Stimulated activated CD4-positive, alpha-beta T cell treated with anti-CD3 and anti-CD28 coated beads, TNF-alpha, amount 100 ng/mL, for 48 hours (primary cell): ENCODE measurements at places on chromosomes 5 and 9.

DNA sequence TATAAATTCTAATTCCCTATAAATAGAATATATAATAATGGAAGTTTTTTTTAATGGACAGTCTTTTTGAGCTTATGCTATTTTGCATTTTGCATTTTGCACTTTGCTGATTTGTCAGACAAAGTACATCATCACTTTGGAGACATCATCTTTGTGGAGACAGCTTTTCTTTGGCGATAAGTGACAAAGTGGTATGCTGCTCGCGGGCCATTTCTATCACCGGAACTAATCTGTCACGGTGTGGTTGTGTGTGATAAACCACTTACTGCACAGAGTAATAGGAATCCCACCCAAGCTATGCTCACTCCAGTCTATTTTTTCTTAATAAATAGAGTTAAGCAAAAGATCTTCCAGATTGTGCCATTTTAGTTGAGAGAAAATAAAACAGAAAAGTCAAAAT lies 133.1 kb downstream of the MACIR start:
- DNase-seq: no peak

- DNase-seq: no peak
Measured at GRCh38 chr9:135039266-135039870, 48.1 kb upstream of the OLFM1 start.

GRCh38 chr5:143200781-143201398 lies 202.6 kb downstream of the NR3C1 start:
- no peak for DNase-seq

DNA sequence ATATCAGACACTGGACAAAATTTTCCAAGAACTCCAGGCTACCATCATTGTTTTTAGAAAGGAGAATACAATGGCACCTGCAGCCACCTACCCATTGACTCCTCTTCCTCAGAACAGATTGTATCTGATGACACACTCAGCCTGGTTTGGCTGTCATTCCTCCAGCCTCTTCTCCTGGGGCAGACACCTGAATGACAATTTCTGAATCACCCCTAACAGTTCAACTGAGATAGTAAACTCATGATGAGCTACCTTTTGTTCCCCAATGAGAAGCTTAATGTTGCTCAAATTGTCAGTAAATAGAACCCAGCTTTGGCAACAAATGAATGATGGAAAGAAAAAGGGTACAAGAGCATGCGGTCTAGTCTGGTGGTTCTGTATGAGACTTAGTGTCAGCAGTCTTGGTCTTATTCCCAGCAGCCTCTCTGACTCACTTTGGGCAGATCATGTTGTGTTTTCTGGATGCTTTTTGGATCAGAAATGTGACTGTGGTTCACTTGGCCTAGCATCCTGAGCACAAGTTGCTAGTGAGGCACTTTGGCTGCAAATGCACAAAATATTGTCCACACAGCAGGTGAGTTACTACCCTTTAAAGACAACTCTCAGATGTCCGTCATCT lies 78.3 kb downstream of the MAMDC2 start:
- no peak for DNase-seq

- DNase-seq: no peak
Measured at GRCh38 chr5:124997186-124997893, 250.9 kb upstream of the ZNF608 start.

DNA sequence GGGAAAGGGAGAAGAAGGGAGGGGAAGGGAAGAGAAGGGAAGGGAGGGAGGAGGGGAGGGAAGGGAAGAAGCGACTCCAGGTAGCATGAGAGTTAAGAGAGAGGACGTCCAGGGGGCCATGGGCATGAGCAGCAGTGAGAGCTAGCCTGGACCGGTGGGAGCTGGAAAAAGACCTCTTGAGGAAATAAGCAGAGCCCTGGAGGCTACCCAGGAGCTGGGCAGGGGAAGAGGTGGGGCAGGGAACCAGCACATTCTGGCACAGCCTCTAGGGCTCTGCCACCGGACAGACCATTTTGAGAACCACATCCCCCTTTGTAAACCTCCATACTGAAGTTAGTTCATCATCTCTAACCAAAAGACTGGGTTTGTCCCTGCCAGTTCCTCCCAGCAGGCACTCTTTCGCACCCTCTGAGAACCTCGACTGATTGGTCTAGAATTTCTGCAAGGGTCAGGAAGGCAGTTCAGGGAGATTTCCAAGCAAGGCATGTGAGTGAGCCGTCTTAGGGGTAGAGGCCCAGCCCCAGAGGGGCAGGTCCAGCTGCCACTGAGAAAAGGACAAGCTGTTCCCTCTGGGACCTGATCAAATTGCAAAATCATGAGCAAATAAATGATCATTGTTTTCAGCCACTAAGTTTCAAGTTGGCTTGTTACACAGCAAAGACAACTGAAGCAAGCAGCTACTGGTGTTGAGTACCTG lies 11.6 kb downstream of the NAIF1 start:
- DNase-seq: no peak

GRCh38 chr5:43981556-43981955 lies 378.6 kb downstream of the NNT start:
- no peak for DNase-seq

DNA sequence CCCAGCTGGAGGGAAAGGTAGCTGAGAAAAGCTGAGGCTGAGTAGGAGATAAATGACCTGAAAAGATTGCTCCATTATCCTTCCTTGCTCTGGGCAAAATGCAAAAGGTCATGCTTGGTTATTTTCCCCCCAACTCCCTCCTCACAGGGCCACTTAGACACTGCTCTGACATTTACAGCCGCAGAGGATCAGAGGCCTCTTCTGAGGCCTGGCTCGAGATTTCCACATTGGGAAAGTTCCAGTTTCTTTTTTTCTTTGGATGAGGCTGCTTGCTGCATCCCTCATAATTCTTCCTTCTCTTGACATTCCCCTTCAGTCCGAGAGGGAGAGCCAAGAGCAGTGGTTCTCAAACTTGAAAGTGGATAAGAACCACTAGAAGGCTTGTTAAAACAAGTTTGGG lies 60.1 kb upstream of the HSPA9 start:
- DNase-seq: no peak

DNA sequence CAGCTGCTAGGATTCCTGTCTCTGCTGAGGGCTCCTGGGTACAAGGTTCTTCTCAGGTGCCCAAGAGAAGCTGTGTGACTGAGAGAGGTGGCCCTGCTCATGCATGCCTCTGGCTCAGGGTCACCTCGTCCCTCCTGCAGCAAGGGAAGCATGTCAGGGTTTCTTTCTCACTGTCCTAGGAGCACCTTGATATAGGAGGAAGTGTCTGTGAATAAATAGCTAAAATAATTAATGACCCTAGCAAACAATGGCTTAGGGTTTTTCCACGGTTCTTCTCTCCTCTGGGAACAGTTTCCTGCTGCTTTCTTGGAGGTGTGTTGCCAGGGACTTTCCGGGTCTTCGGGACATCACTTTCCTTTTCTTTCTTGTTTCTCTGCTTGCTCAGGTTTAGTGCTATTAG lies 87.2 kb downstream of the ARHGAP26 start:
- no peak for DNase-seq

GRCh38 chr5:133652951-133653759 lies 40.8 kb upstream of the FSTL4 start:
- no peak for DNase-seq

- DNase-seq: no peak
Measured at GRCh38 chr5:12016159-12016746, 112.0 kb upstream of the CTNND2 start.

GRCh38 chr9:94586814-94587213 lies 6.8 kb downstream of the FBP2 start:
- DNase-seq: no peak

DNA sequence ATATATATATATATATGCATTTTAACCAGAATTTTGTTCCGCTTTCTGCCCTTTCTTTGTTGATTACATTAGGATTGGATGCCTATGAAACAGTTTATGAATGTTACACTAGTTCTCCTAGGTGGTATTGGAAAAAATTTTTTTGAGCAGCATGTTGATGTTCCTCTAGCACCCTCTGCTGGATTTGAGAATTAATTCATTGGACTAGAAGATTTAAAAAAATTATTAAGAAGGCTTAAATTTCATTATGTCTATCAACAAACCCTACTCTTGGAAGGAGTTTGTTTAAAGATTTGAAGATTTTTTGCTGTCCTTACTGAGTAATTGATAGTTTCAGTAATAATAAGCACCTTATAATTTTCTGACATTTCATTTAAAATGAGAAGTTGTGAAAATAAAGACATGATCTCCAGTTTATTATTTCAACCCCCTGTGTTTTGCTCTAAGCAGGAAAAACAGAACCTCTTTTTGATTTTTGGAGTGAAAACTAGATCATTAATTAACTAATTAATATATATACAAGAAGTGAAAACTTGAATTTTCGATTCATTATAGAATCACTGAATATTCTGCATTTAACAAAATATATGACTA lies 89.6 kb downstream of the CCDC171 start:
- no peak for DNase-seq

- DNase-seq: no peak
Measured at GRCh38 chr9:105219291-105219805, 25.1 kb upstream of the SLC44A1 start.

GRCh38 chr9:88362681-88363080 lies 25.6 kb upstream of the SPIN1 start:
- DNase-seq: no peak

DNA sequence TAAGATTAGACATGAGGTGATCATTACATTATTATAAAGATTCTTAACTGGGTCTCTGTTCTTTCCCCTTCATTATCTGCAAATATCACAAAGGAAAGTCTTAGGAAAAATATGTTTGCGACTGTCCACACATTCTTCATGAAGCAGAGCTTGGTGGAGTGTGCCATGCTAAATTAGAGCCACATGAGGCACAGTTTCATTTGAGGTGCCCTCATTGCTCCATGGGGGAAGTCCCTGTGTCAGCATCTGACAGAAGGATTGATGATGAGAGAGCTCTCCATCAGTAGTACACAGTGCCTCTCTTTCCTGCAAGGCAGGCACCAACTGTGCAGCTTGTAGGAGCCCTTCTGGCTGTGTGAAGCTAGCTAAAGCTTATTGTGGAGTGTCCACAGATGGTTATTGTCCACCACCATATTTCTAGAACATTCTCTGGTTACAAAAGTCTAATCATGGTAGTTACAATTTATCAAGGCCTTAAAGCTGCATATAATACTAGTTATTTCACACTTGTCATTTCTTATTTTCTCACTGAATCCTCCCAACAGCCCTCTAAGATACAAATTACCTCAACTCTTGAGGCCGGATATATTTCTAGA lies 63.9 kb downstream of the C9orf152 start:
- DNase-seq: no peak

DNA sequence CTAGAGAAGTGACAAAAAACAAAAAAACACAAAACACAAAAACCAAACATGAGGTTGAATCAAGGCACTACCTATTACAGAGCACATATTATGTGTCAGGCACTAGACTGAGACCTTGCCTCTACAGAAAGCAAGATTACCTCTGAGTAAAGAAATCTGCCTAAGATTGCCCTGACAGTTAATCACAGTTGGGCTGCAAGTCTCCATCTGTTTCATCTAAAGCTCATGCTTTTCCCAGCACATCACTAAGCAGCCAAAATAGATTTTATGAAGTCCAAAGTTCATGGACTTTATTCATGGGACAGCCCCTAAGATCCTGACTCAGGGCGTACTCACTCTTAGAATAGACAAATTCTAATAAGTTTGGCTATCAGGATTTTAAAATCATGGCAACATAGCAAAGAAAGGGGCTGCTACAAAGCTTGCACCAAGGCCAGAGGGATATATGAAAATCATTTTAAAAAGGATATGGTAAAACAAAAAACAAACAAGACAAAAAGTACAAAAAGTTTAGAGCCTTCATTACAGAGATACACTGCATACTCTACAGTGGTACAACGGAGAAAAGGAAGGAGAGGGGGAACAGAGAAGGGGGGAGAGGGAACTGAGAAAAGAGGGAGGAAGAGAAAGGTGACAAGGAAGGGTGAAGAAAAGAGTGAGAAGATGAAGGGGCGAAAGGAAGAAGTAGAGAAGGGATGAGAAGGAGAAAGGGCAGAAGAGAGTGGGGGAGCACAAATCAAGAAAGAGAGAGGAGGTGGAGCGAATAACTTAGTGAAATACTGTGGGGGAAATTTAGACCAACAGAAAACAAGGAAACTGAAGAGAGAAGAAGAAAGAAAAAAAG lies 58.2 kb downstream of the RICTOR start:
- no peak for DNase-seq

GRCh38 chr5:157827423-157827822 lies 31.5 kb downstream of the CLINT1 start:
- DNase-seq: no peak

DNA sequence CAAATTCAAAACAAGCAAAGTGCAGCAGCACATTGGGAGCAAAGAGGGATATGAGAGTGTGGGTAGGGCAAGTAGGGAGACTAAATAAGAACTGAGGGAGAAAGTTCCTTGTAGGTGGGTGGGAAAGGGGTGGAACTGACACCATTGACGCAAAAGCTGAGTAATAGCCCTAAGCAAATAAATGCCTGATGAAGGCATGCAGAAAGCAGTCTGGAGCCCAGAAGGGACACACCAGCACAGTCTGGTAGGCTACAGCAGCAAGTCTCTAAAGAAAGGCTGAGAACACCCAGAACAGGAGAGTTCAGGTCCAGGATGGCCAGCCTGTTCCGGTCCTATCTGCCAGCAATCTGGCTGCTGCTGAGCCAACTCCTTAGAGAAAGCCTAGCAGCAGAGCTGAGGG lies at the start of gene INSL4:
Gene INSL4 (plus strand): TSS at position 208 of the 400 bp plus-strand sequence. CDS start 105 bp downstream, at position 313.
- DNase-seq: no peak

DNA sequence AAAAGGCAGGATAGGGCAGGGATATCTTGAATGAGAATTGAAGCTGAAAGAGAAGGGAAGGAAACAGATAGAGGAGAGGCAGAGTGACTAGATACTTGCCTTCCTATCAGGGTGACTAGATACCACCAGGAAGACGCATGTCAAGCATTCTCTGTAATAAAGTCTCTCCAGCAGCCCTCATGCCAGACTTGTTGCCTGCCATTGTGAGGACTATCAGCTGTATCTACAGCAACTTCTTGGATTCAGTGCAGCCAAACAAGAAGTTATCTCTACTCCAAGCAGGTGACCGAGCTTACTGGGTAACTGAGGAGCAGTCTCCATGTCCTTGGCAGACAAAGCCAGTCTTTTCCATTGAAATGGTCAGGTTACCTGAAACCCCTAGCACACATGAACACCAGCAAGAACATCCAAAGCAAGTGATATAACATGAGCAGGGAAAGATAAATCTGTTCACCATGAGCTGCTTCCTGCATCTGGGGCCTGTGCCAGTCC lies 9.3 kb downstream of the SH3RF2 start:
- DNase-seq: no peak

- DNase-seq: no peak
Measured at GRCh38 chr9:17349831-17350230, 215.0 kb downstream of the CNTLN start.

DNA sequence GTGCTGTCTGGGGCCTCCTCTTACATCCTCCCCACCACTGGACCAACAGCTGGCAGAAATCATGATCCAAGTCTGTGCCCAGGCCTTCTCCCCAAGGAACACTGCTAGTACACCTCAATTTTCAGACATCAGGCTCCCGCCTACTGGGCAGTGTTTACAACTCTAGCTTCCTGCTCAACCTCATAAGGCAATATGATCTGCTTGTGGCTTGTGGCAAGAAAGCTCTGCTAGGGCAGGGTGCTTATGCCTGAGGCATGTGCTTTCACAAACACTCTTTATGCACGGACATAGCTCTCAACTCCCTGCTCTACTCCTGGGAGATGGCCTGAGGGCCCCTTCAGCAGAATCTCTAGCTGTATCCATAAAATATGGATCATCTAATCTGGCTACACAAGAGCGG lies 32.5 kb downstream of the SH3TC2 start:
- no peak for DNase-seq
